ENCODE measurements at places on chromosomes 7 and 10. TPM values are rescaled to one million over a fixed set of nuclear protein-coding genes. Genes with fewer than 3 reads are reported as not detected.
A peak's percentile ranks its signal among the peaks of the same experiment; 100 is the strongest.

DNA sequence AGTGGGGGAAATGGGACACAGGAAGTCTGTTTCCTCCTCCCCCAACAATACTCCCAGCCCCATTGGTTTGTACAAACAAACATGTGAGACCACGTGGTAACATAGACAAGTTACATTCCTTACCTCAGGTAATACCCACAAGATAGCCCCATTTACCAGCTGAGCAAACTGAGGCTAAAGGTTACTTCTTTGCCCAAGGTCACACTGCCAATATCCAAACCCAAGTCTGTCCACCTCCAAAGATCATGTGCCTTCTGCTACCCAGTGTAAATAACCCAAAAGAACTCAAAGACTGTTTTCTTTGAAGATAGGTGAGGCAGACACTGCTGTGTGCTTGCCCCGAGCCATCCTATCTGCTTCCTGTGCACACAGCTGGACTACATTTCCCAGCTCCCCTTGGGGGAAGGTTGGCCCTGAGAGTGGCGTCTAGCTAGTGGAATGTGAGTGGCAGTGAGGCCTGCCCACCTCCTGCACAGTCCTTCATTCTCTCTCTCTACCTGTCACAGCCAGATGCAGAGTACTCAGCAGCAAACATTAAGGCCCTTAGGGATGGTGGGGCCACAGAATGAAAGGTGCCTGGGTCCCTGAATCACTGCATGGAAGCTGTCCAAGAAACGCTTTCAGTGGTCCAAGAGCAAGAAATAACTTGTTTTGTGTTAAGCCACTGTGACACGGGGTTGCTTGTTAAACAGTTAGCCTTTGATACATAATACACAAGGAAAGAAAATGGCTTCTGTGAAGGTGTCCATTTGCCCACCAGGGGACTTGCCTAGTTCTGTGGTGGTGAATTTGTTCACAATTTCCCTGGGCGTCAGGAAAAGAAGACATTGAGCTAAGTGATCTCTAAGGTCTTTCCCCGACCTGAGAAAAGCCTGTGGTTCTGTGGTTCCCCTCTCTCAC, 257.7 kb upstream of the NFE2L3 start:
- DNase-seq = no peak
- H3K4me3 ChIP-seq = no peak overlapping the region
- H3K27me3 ChIP-seq = peaks cover 5% of the 10 kb centered on the region
- H3K27ac ChIP-seq = no peak overlapping the region
- no peaks in the 10 kb centered on the region for H3K36me3 ChIP-seq

CELF2 gene
- 89.5 TPM for total RNA-seq

DNA sequence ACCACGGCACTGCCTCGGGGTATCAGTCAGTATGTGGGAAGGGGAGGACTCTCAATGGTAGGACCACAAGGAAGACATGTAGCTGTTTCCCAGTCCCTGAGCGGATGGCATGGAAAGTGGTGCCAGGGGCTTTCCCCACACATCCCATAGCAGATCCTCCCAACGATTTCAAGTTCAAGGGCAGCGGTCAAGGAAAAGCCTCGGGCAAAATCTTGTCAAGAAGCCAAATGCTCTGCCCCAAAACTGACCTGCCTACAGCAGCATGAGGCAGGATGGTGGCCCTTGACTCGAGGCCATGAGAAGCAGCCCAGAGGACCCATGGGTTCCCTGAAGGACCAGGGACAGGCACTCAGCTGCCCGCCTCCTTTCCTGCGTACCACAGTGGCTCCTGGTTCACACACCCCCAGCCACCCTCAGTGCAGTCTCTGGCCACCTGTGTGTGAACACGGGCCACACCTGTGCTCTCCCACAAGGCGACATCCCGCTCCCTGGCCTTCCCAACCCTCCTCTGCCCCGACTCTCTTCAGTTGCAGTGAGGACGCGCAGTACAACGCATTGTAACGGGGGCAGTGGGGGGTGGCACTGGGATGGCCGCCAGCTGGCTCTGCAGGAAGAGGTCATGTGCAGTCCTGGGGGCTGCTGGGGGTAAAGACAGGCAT, 43.6 kb downstream of the CTBP2 start:
- H3K4me1 ChIP-seq = peaks cover 88% of the 10 kb centered on the region
- no peaks in the 10 kb centered on the region for H3K27me3 ChIP-seq
- H3K36me3 ChIP-seq = no peaks in the 10 kb centered on the region
- no peak overlapping the region for H3K27ac ChIP-seq
- no peak overlapping the region for H3K4me3 ChIP-seq
- DNase-seq = no peak

CCDC3 gene
- 7.6 TPM for total RNA-seq

GRCh38 chr7:137421366-137421765, 77.8 kb upstream of the PTN start:
- no peak for DNase-seq
- H3K36me3 ChIP-seq = no peaks in the 10 kb centered on the region
- H3K4me1 ChIP-seq = no peaks in the 10 kb centered on the region
- no peaks in the 10 kb centered on the region for H3K27me3 ChIP-seq
- no peak overlapping the region for H3K27ac ChIP-seq

DNA sequence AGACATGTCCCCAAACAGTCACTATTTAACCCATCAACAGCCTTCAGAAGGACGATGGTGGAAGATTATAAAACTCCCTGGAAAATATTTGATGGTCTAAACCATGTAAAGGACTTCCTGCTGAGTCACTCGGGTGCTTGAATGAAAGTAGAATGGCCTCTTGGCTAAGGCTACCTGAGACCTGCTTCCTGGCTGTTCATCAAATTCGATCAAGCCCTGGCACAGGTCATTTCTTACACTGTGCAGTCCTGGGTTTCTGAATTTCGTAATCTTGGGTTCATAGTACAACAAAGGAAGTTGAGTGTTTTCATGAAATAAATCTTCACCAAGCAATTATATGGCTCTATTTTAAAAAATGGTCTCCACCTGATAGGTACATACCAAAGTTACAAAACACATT, 260.3 kb upstream of the RNF32 start:
- H3K4me1 ChIP-seq = no peaks in the 10 kb centered on the region
- H3K4me3 ChIP-seq = no peak overlapping the region
- no peak for DNase-seq
- peak overlapping the region; percentile 53 for H3K27ac ChIP-seq

- H3K27ac ChIP-seq = peak overlapping the region; percentile 55
- no peaks in the 10 kb centered on the region for H3K36me3 ChIP-seq
- H3K27me3 ChIP-seq = no peaks in the 10 kb centered on the region
- H3K4me3 ChIP-seq = peak overlapping the region; percentile 23
- peaks cover 31% of the 10 kb centered on the region for H3K4me1 ChIP-seq
- no peak for DNase-seq
Measured at GRCh38 chr7:80624763-80625162, 13.7 kb upstream of the CD36 start.

RPP30 gene
- 28.6 TPM for total RNA-seq

TMEM184A gene
- 9.7 TPM for total RNA-seq

- H3K36me3 ChIP-seq = no peaks in the 10 kb centered on the region
- H3K4me3 ChIP-seq = no peak overlapping the region
- no peak for DNase-seq
- H3K27ac ChIP-seq = no peak overlapping the region
- H3K27me3 ChIP-seq = no peaks in the 10 kb centered on the region
- no peaks in the 10 kb centered on the region for H3K4me1 ChIP-seq
Measured at GRCh38 chr10:109187677-109188076, 735.6 kb downstream of the XPNPEP1 start.

DNA sequence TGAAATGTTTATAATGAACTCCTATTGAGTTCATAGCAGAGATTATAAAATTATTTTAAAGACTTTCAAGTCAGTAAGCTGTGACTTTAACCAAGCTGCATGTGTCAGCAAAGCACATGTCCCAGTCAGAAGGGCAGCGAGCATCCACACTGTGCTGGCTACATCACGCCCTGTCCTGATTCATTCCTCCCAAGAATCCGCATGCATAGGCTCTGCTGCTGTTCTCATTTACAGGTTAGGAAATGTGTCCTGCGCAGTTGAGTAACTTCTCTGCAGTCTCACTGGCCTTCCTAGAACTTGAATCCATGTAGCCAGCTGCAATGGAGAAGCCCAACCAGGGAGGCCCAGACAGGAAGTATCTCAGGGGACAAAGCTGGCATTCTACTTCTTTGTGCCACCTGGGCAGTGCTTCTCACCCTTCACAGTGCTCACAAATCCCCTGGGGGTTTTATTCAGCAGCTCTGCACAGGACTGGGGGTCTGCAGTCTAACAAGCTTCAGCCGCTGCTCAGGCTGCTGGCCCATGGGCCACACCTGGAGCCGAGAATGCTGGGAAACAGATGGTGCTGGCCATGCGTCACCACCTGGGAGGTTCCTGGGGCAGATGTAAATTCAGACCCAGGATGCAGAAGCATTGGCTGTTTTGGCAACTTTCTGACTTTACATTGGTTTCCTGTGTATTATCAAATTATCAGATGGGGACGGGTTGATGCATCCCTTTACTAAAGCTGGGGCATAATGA, 192.8 kb upstream of the GDF10 start:
- no peak for DNase-seq
- no peak overlapping the region for H3K4me3 ChIP-seq
- H3K27me3 ChIP-seq = no peaks in the 10 kb centered on the region
- no peak overlapping the region for H3K27ac ChIP-seq

GRCh38 chr7:157268540-157268939, 68.3 kb upstream of the DNAJB6 start:
- DNase-seq = no peak
- H3K27me3 ChIP-seq = no peaks in the 10 kb centered on the region

GRCh38 chr7:135213831-135214230, 2.5 kb upstream of the WDR91 start:
- no peak for DNase-seq
- H3K27me3 ChIP-seq = no peaks in the 10 kb centered on the region
- H3K27ac ChIP-seq = no peak overlapping the region
- H3K4me1 ChIP-seq = peaks cover 25% of the 10 kb centered on the region
- no peak overlapping the region for H3K4me3 ChIP-seq

DNA sequence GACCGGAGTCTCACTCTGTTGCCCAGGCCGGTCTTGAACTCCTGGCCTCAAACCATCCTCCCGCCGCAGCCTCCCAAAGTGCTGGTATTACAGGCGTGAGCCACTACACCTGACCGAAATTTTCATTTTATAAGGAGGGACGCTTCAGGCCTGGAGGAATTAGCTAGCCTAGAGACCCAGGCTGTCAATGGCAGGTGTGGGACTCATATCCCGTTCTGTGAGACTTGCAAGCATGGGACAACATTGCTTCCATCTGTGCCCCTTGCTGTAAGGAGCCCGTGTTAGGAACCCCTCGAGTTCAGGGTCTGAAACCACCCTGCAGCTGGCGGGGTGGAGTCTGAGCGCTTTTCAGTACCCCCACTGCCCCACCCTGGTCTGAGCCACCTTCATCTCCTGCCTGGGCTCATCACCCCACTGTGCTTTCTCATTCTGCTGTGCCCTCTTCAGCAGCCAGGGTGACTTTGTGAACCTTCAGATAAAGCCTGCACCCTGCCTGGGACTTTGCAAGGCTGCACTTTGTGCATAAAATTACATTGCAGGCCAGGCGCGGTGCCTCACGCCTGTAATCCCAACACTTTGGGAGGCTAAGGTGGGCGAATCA, 1.3 kb upstream of the DAGLB start:
- H3K4me1 ChIP-seq = peaks cover 16% of the 10 kb centered on the region
- no peaks in the 10 kb centered on the region for H3K36me3 ChIP-seq
- H3K4me3 ChIP-seq = no peak overlapping the region
- no peak for DNase-seq

- no peak overlapping the region for H3K4me3 ChIP-seq
- peaks cover 34% of the 10 kb centered on the region for H3K4me1 ChIP-seq
- no peak overlapping the region for H3K27ac ChIP-seq
- no peaks in the 10 kb centered on the region for H3K36me3 ChIP-seq
Measured at GRCh38 chr7:100891568-100892247, 2.2 kb upstream of the UFSP1 start.

- peaks cover 6% of the 10 kb centered on the region for H3K4me1 ChIP-seq
- no peaks in the 10 kb centered on the region for H3K27me3 ChIP-seq
- H3K4me3 ChIP-seq = no peak overlapping the region
Measured at GRCh38 chr7:12256090-12256489, 45.0 kb downstream of the TMEM106B start.

DNA sequence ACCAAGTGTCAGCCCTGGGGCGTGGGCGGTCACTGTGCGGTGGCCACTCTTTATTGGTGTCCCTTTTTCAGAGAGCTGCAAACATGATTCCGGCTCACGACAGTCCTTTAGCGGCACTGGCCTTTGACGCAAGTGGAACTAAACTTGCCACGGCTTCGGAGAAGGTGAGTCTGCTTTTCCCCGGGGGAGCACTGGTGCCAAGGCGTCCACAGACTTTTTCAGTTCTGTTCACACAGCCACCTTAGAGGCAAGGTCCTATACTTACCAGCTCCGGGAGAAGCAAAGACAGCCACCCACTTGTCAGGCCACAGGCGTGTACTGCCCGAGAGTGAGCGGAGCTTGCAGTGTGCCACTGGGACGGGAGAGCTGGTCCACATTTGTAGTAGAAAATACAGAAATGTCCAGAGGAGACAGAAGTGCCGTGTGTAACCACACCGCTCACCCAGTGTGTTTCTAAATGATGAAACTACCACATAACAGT, 27.9 kb downstream of the WIPI2 start:
- H3K36me3 ChIP-seq = peaks cover 95% of the 10 kb centered on the region
- DNase-seq = no peak
- no peaks in the 10 kb centered on the region for H3K27me3 ChIP-seq
- no peak overlapping the region for H3K4me3 ChIP-seq
- H3K4me1 ChIP-seq = peaks cover 21% of the 10 kb centered on the region
- H3K27ac ChIP-seq = no peak overlapping the region

- no peaks in the 10 kb centered on the region for H3K4me1 ChIP-seq
- DNase-seq = no peak
- H3K36me3 ChIP-seq = no peaks in the 10 kb centered on the region
Measured at GRCh38 chr10:62573929-62574328, 199.8 kb downstream of the ZNF365 start.

NPY4R2 gene
- total RNA-seq = 2.3 TPM

DNA sequence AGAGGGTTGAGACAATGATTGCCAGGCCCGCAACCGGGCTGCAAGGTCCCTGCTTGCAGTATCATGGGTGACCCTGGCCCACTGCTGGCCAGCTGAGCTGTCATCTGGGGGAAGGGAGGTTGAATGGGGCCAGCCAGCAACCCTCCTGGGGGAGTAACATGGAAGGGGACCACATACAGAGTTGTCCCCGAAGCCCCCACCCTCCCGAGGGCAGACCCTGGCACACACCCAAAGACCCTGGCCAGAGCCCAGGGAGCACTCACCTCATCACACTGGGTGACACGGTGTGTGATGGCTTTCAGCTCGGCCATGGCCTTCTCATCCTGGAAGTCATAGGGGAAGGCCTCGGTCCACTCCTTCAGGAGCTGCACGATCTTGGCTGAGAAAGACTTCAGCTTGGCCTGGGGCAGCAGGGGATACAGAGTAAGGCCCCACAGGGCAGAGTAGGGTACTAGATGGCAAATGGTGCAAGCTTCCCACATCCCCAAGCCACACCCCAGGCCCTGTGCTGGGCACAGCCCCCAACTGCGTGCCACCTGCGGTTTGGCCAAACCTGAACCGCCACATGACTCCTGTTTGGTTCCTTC, 63.4 kb downstream of the CSGALNACT2 start:
- H3K27ac ChIP-seq = no peak overlapping the region
- H3K36me3 ChIP-seq = no peaks in the 10 kb centered on the region
- H3K27me3 ChIP-seq = no peaks in the 10 kb centered on the region
- no peak for DNase-seq
- no peak overlapping the region for H3K4me3 ChIP-seq

Measured in left lung (tissue), 14 donors.